CD8-positive, alpha-beta memory T cell (primary cell): ENCODE measurements at places on chromosomes 7 and 10. TPM values are rescaled to one million over a fixed set of nuclear protein-coding genes. Genes with fewer than 3 reads are reported as not detected.

The DGKI gene
- total RNA-seq: 1.3 TPM

The CALN1 gene
- total RNA-seq: not detected

DNA sequence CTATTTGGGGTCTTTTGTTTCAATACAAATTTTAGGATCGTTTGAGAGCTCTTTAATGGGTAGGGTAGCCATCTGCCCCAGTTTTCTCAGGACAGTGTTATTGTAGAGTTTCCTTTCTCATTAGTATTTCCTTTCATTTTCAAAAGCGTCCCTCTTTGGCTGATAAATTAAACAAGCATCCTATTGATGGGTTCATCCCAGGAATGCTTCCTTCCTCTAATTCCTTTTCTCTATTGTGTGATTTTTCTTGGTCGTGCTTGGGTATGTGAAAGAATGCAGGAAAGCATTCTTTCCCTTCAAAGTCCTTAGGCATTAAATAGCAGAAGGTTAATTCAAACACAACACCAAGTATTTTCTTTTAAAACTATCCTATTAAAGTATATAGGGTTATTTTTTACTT is 14.0 kb downstream of the SLC13A1 start:
- DNase-seq: no peak
- H3K36me3 ChIP-seq: no peaks in the 10 kb centered on the region
- H3K27me3 ChIP-seq: no peaks in the 10 kb centered on the region

GRCh38 chr7:153887749-153888569 is 164.2 kb upstream of the DPP6 start:
- no peak for DNase-seq
- no peaks in the 10 kb centered on the region for H3K27me3 ChIP-seq
- H3K4me3 ChIP-seq: no peak overlapping the region
- H3K4me1 ChIP-seq: no peaks in the 10 kb centered on the region
- H3K36me3 ChIP-seq: no peaks in the 10 kb centered on the region
- no peak overlapping the region for H3K27ac ChIP-seq

GRCh38 chr7:87091487-87092066 is 32.1 kb upstream of the ELAPOR2 start:
- H3K27me3 ChIP-seq: peaks cover 4% of the 10 kb centered on the region
- no peak overlapping the region for H3K27ac ChIP-seq
- no peak overlapping the region for H3K4me3 ChIP-seq
- H3K4me1 ChIP-seq: no peaks in the 10 kb centered on the region
- no peak for DNase-seq
- H3K36me3 ChIP-seq: no peaks in the 10 kb centered on the region

DNA sequence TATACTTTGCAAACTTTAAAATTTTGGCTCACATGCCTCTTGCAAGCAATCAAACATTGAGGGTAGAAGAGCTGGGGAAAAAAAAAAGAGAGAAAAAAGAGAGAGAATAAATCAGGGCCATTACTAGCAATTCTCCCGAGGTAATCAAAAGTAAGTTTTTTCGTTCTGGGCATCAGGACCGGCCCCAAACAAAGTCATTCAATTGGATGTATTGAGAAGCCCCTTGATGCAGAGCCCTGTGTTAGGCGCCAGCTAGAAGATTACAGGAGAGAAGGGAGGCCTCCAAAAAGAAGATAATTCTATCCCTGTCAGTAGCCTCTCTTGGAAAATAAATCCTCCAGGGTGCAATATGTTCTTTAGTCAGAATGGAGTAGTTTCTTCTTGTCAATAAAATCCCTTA is 2.2 kb upstream of the CTNNA3 start:
- H3K27ac ChIP-seq: no peak overlapping the region
- DNase-seq: no peak
- no peaks in the 10 kb centered on the region for H3K36me3 ChIP-seq
- no peaks in the 10 kb centered on the region for H3K4me1 ChIP-seq
- peaks cover 6% of the 10 kb centered on the region for H3K27me3 ChIP-seq

GRCh38 chr10:48193556-48193955 is 80.9 kb downstream of the FRMPD2 start:
- no peak for DNase-seq
- no peaks in the 10 kb centered on the region for H3K27me3 ChIP-seq
- no peaks in the 10 kb centered on the region for H3K36me3 ChIP-seq
- H3K4me3 ChIP-seq: no peak overlapping the region
- H3K4me1 ChIP-seq: no peaks in the 10 kb centered on the region

DNA sequence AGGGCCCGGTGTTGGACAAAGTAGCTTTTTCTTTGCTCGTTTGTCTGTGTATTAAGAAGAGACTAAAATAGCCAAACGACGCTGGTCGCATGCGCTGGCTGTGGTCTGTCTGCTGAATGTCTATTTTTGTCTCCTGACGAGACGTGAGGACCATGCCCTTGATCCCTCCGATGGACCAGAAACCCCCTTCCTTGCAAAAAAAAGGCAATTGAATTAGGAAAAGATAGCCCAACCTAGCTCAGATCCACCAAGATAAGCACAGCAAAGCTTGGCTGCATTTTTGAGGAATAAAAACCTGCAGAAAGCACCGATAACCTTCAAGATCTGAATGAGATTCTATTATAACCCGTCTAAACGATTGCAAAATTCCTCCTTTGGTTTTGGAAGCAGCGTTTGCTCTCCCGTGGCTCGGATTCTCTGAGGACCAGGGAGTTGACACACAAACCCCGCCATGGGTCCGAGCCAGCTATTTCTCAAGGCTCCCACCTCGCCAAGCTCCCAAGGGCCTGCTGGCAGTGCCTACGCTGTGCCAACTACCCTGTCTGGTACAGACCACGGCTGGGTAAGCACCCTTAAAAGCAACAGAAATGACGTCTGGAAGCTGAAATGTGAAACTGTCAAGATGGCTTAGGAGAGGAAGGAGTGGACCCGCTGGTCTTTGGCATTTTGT is 17.7 kb upstream of the TTYH3 start:
- H3K36me3 ChIP-seq: no peaks in the 10 kb centered on the region
- H3K27me3 ChIP-seq: no peaks in the 10 kb centered on the region
- H3K4me3 ChIP-seq: no peak overlapping the region
- H3K4me1 ChIP-seq: no peaks in the 10 kb centered on the region
- H3K27ac ChIP-seq: no peak overlapping the region
- DNase-seq: no peak

GRCh38 chr10:35015843-35016408 is 74.2 kb downstream of the CUL2 start:
- DNase-seq: no peak
- peaks cover 5% of the 10 kb centered on the region for H3K36me3 ChIP-seq
- H3K27me3 ChIP-seq: no peaks in the 10 kb centered on the region
- peaks cover 9% of the 10 kb centered on the region for H3K4me1 ChIP-seq
- H3K27ac ChIP-seq: no peak overlapping the region

DNA sequence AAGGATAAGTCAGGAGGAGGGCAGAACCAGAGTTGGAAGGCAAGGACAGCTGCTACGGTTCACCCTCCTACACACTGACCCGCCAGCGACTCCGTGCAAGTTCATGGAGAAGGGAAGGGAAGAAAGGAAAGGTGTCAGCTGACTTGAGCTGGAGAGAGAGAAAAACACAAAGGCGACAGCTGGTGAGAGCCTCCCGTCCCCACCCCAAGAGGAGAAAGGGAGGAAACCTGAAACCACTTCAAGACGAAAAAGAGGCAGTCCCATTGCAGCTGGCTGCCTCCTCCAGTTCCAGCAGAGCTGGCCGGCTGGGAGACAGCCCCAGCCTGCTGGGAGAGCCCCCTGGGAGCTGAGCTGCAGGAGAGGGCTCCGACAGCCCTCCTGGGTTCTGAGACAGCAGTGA is 75.2 kb downstream of the PARD3 start:
- H3K36me3 ChIP-seq: no peaks in the 10 kb centered on the region
- peaks cover 5% of the 10 kb centered on the region for H3K27me3 ChIP-seq
- DNase-seq: no peak
- no peak overlapping the region for H3K27ac ChIP-seq
